ENCODE measurements at places on chromosomes 1 and 21. TPM values are rescaled to one million over a fixed set of nuclear protein-coding genes. Genes with fewer than 3 reads are reported as not detected.
A peak's percentile ranks its signal among the peaks of the same experiment; 100 is the strongest.

DNA sequence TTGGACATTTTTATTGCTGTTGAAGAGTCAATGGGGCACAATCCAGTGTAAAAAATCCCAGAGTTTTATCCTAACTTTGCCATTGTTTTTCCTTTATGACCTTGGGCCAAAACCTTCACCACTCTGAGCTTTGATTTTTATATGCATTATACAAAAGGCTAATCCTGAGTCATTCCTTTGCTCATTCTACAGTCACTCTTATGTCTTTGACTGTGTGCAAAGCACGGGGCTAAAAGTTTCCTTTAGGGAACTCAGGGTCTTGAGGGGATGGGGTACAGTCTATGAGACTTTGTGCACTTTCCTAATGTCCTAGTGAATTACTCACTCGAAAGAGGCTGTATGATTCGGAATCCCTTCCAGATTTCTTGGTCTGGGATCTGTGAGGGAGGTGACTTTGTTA, 543.2 kb upstream of the CAMK1G start:
- DNase-seq: peak; percentile 6

DNA sequence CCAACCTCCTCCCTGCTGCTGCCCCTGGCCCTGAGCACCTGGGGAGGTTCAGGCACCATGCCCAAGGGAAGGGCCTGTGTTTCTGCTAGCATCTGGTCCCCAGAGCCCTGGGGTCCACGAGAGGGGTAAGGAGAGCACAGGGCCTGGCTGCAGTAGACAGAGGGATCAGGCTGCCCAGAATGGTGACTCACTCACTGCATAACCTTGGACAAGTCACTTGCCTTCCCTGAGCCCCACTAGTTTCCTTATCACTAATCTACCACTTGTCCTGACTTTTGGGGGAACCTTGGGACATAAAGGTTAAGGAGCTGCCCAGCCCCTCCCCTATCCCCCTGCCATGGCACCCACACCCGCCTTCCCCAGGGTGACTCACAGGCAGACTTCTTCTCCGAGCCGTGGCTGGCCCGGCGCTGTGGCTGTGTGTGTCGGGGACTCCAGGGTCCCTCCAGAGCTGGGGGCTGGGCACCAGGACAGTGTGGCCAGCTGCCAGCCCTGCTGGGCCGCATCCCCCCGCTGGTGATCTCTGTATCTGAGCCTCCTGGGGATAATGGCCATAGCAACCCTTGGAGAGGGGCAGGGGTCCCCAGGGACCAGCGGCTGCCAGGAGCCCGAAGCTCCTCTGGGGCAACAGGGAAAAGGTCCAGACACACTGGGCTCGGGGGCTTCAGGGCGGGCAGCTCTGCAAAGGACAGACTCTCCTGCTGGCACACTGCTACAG, 4.0 kb downstream of the ARHGEF19 start:
- DNase-seq: no peak

DNA sequence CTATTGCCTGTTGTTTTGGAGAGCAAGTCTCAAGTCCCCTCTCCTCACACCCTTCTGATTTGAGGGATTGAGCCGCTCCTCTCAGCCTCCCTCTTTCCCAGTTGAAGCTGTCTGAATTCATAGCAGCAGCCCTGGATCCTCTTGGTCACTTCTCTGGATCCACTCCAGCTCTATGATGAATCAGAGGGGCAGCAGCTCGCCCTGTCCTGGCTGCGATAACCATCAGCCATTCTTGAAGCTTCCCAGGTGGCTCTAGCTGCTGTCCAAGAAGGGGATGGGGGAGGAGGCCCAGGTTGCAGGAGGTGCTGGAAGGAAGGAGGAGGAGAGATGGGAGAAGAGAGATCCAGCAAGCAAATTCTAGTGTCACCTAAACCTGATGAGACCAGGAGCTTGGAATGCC, 31.3 kb downstream of the WNT4 start:
- peak; percentile 70 for DNase-seq

GRCh38 chr1:6384962-6385361, 8.6 kb downstream of the ACOT7 start:
- peak; percentile 14 for DNase-seq

DNA sequence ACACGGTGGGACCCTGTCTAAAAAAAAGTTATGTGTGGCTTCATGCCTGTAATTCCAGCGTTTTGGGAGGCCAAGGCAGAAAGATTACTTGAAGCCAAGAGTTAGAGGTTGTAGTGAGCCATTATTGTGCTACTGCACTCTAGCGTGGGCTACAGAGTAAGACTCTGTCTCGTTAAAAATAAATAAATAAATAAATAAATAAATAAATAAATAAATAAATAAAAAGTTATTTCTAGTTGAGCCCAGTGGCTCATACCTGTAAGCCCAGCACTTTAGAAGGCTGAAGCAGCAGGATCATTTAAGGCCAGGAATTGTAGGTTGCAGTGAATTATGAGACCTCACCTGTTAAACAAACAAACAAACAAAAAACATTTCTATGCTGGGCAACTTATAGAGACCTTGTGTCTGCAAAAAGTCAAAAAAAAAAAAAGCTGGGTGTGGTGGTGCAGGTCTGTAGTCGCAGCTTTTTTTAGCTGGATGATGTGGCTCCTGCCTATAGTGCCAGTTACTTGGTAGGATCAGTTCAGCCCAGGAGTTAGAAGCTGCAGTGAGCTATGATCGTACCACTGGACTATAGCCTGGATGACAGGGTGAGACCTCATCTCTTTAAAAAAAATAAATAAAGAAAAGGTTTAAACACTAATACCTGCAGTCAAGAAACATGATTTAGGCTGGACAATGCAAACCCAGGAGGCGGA, 25.6 kb downstream of the GON4L start:
- DNase-seq: no peak

DNA sequence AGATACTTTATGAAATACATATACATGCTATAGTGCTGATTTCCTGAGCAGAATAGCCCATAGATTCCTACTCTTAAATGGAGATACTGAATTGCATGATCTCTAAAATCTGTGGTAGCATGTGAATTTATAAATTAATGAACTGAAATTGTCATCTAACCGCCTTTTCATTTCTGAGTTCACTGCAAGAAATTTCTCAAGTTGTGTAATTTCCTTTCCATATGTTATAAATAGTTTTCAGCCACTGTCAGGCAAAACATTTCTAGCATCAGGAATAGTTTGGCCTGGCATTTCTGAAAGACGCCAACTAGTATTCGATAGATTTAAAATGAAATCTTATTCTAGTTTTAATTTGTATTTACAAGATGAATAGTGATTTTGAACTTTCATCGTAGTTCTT, 310.1 kb downstream of the USH2A start:
- no peak for DNase-seq

DNA sequence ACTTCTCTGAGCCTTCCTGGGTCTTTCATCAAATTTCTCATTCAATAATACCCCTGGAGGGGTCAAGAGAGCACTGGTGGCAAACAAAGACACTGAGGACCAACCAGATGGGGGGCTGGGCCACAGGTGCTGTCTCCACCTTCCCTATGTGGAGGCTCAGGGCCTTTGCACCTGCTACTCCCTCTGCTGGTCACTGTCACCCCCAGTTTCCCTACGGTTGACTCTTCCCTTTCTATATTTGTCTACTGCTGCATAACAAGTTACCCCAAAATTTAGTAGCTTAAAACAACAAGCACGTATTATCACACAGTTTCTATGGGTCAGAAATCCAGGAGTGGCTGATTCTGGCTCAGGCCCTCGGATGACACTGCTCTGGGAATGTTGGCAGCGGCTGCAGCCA, 138.8 kb upstream of the RUNX3 start:
- DNase-seq: no peak

- no peak for DNase-seq
These were observed 31.9 kb upstream of the LHX4 start for GRCh38 chr1:180198196-180198595.

DNA sequence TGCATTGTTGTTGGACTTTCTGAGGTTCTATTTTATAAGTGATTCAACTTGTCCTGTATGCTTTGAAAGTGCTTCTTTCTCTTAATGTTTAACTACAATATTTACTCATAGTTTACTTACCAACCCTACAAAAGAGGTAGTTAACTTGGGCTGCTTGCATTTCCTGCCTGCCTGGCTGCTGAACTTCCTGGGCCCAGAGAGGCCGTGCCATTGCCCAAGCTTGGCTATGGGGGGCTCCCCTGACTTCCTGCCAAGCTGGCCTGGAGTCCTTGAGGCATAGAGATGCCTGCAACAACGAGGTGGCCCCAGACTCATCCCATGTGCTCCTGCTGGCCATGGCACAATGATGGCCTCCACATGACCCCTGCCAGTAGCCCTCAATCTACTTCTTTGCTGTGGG, 361.6 kb upstream of the PLD5 start:
- DNase-seq: no peak

- peak; percentile 44 for DNase-seq
These were observed 179.1 kb downstream of the FASLG start for GRCh38 chr1:172837816-172838679.

- DNase-seq: peak; percentile 71
These were observed 137.4 kb upstream of the USP25 start for GRCh38 chr21:15592271-15592860.

- no peak for DNase-seq
These were observed 41.4 kb upstream of the PLA2G2C start for GRCh38 chr1:20227704-20228103.

DNA sequence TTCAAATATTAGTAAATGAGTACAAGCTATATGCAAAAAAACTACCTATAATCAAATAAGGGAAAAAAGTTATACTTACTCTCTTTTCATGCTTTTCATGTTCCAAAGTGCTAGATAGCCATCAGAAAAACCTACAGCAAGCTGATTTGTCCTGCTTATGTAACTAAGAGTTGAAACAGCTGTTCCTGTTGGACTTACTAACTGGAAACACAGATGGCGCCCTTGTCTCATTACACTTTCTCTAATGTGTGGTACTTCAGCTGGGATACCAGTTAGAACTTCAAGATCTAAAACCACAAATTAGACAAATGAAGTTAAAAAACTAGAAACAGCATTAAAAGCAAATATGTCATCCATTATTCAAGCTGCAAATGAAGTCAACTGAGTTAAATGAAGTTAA, 24.3 kb downstream of the AHCTF1 start:
- DNase-seq: peak; percentile 86

GRCh38 chr1:59516881-59517280, 220.0 kb downstream of the FGGY start:
- DNase-seq: no peak

DNA sequence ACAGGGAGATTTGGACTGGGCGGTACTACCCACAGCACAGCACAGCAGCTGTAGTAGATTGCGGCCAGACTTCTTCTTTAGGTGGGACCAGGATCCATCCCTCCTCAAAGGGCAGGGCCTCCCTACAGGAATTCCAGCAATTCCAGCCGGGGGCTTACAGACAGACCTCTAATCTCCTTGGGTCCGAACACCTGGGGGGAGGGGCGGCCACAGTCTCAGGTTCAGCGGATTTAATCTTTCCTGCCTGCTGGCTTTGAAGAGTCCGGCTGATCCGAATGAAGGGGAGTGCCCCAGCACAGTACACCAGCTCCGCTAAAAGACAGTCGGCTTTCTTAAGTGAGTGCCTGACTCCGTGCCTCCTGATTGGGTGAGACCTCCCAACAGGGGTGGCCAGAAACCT, 1708.5 kb downstream of the BRINP3 start:
- no peak for DNase-seq

DNA sequence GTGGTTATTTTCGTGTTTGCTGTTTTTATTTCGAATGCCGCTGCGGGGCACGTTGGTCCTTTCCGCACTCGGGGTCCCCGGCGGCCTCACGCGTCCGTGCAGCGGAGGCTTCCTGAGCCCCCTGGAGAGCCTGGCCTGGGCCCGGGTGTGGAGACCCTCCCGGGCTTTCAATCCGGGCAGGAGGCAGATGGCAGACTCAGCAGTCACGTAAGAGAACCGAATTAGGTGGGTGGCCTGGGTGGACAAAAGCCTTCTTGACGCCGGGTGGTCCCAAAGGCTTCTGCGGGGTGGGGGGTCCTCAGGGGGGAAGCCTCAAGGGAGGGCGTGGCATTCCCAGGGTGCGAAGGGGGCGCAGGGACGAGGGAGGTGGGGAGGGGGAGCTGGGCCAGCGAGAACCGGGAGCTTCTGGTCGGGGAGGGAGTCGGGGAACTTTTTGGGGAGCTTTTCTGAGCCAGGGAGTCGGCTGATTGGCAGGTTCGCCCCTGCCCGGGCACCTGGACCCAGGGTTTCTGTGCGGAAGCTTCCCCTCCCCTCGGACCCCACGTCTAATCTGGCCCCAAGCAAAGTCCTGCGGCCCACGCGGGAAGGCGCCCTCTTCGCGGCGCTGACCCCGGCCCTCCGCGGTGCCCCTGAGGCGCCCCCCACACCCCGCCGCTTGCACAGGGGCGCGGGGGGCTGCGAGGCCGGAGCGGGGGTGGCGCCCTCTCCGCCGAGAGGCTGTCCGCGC, 1.3 kb upstream of the HES4 start:
- DNase-seq: no peak

- no peak for DNase-seq
These were observed 7.1 kb upstream of the PALMD start for GRCh38 chr1:99638853-99639252.

DNA sequence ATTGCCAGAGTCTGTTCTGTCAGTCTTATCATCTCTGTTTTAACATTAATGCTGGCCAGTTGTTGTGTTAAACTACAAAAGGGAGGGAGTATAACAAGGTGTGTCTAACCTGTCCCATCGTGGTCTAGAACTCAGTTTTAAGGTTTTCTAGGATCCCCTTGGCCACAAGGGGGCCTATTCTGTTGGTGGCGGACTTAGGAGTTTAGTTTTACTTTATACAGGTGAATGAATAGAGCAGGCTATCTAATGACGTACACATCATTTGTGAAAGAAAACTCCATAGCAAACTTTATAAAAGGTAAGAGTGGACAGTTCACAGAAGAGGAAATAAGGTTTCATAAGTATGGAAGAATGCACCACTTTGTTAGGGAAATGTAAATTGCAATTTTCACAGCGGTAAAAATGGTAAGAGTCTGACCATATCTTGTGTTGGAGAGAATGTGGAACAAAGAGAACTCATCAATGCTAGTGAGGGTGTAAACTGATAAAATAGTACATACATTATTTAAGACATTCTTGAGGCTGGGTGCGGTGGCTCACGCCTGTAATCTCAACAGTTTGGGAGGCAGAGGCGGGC, 2.5 kb upstream of the ATF6 start:
- DNase-seq: no peak

Gene ATG4C
- 10.3 TPM for total RNA-seq

Gene PDC
- total RNA-seq: not detected

Gene DNAJC6
- total RNA-seq: under 0.01 TPM

Gene LRRC42
- 34.0 TPM for total RNA-seq

Gene MNDA
- total RNA-seq: not detected

Measured in fibroblast of lung (primary cell).